ENCODE measurements at places on chromosomes 16 and 17.
A peak's percentile ranks its signal among the peaks of the same experiment; 100 is the strongest.

GRCh38 chr16:13305019-13305755, 403.8 kb downstream of the SHISA9 start:
- DNase-seq, result no peak

- no peak for DNase-seq
Observed at GRCh38 chr17:77356690-77357201, 216.0 kb downstream of the SEC14L1 start.

DNA sequence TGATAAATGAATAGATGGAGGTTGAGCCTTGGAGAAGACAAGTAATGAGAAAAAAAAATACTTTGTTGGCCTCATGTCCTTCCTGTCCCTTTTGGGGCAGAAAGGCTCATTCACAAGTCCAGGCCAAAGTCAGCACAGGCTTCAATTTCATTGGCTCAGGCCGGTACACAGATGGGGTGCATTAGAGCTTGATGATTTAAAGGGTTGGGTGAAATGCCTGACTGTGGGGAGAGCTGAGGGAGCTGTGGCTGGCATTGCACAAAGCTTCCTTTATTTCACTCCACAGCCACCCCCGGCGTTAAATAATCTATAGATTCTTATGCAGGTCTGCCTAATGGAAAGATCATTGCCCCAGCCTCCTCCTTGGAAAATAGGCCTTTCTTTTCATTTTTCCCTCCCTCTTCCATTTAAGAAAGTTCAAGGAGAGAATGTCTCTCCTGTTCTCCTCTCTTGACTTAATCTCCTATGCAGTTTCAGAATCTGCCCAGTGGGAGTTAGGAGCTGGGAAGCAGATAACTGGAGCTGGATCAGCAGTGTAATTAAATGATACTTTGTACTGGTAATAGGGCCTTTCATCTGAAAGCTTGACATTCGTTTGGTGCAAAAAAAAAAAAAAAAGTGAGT, 24.4 kb downstream of the YPEL2 start:
- no peak for DNase-seq

GRCh38 chr16:86578611-86579267, 390 bp downstream of the FOXL1 start:
- peak; percentile 43 for DNase-seq

DNA sequence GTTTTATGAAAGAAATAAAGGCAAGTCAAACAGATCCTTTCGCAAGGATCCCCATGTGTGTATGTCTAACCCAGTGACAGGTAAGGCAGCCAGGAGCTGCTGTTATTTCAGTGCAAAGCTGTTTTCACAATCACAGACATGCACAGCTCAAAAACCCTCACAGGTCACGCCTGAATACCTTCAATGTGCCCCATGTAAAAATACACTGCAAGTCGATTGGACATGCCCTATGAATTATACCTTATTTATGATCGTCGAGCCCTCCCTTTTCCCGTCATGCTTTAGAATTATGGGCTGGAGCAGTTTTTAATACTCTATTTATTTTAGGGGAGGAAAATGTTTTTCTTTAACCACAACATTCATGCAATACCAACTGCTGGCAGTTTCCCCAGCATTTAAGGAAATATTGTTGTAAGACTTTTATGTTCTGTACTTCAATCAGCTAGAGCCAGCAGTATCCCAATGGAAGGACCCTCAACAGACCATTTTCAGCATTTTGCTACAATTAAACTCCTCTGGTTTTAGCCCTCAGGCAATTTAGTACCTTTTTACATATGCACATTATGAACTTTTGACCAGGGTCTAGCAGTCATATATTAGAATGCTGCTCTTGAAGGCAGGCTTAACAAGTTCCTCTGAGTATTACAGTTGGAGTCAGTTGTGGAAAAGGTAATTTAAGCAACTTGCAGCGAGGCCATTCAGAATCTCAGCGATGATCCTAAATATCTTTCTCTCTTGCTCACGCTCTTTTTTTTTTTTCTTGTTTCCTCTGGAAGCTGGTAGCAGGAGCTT, 362.2 kb downstream of the WWOX start:
- DNase-seq, result no peak

DNA sequence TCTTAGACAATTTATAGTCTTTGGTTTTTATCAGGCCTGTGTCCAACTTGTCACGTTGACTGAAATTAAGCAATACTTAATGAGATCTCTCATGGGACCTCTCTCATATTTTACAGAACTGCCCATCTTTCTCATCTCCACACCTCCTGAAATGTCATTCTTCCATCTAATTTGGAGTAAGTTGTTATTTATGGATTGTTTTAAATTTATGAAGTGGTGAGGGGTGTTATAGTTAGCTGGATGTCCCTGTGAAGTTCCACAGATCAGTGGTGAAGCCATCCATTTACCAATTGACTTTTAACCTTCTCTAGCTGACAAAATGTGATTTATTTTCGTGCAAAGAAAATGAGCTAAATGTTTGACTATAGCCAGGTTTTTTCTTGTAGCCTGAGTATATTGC, 824.9 kb downstream of the KCNJ2 start:
- DNase-seq, result no peak

DNA sequence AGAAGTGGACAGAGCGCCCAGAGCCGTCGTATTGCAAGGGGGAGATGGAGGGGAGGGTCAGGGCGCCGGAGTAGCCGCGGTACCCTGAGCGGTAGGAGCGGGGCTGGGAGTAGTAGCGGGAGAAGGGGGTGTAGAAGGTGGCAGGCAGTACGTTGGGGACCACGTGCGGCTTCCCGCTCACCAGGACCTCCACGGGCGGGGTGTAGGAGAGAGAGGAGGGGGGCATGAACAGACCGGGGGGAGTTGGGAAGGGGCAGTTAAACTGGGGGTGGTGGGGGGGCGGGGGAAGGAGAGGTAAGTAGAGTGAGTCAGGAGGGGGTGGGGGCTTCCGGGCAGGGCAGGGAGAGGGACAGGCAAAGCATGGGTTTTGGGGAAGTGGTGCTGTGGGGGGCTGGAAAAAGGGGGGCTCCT, 16.8 kb downstream of the ST6GALNAC2 start:
- no peak for DNase-seq

Data from H9 (cell line).